ENCODE measurements at places on chromosomes 2 and 18.

DNA sequence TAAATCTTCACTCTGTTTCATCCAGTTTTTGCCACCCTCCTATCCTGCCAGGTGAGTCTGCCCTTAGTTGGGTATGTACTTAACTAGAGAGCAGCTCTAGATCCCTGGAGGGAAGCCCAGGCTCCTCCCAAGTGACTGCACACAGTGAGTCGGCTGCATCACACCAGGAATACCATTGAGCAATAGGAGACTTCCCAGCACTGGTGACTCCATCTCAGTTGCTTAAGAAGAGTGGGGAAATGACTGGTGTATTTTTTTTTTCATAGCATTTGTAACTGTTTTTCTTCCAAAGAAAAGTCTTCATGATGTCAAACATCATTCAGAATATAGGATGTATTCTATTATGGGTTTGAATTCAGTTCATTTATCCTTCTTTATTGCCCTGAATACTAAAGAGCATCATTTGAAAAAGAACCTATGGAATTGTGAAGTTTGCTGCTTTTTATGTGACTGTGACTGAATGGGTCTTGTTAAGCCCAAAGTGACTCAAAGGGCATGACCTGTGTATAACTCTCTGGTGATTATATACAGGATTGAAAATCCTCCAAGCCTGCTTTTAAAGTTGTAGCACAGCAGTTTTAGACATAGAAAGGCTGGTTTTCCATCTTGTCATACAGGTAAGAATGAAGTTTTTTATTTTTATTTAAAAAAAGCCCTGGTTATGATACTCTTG lies 84.3 kb downstream of the MAP3K20 start:
- DNase-seq: peak; percentile 98

GRCh38 chr18:8882632-8883408 lies 177.5 kb downstream of the MTCL1 start:
- DNase-seq: no peak

GRCh38 chr2:96952976-96953610 lies 33.3 kb downstream of the FAM178B start:
- DNase-seq: peak; percentile 97

GRCh38 chr2:68737711-68738110 lies 3.1 kb downstream of the ARHGAP25 start:
- no peak for DNase-seq

GRCh38 chr18:46657115-46657955 lies at the start of gene LOXHD1:
LOXHD1 (minus strand) TSS chr18:46657220; CDS start chr18:46657033, 187 bp downstream.
- DNase-seq: no peak

DNA sequence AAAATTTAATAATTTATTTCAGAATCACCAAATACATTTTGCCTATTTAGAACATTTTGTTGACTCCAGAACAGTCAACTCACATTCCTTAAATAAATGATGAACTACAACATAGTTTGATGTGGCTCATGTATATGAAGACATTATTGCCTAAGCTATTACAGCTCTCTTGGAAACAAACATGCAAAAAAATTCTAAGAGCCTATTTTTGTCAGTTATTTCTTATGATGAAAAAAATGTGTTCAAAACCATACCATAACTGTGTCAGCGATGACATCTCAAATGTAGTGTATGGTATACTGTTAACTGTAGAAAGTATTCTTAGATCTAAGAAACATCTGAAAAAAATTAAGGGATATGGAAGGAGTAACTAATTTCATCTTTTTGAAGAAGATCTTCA lies 6.3 kb upstream of the EMILIN2 start:
- DNase-seq: no peak

DNA sequence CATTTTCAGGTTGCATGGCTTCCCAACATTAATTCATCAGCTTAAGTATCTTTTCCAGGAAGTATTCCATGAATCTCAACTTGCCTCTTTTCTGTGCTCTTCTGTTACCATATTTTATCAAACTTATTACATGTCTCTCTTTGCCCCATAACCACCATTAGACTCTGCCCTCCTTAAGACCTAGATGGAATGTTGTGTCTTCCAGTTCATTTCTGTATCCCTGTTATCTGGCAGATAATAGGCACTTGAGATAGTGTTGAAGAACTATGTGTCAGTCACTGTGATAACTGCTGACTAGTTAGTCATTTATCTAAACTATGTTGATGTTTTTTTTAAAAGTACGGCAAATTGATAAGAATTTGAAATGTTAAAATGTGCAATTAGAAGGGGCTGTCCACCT lies 41.8 kb downstream of the GLS start:
- no peak for DNase-seq

DNA sequence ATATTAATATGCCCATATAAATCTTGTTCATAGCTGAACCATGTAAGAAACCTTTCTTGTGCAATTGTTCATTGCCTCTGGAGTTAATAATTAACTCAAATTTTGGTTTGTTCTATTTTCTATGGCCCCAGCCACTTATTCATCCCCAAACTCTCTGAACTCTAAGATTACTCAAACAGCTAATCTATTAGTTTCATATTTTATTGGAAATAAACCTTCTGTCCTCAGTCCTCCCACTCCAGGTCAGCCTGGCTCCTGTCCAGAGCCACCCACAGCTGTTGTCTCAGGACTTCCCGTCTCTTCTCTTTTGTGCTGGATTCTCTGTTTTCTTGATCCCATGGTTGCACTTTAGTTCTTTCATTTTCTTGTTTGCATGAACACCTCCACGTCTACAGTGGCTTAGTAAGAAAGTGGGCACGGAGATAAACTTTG lies 4.4 kb upstream of the RNF103 start:
- DNase-seq: peak; percentile 68

DNA sequence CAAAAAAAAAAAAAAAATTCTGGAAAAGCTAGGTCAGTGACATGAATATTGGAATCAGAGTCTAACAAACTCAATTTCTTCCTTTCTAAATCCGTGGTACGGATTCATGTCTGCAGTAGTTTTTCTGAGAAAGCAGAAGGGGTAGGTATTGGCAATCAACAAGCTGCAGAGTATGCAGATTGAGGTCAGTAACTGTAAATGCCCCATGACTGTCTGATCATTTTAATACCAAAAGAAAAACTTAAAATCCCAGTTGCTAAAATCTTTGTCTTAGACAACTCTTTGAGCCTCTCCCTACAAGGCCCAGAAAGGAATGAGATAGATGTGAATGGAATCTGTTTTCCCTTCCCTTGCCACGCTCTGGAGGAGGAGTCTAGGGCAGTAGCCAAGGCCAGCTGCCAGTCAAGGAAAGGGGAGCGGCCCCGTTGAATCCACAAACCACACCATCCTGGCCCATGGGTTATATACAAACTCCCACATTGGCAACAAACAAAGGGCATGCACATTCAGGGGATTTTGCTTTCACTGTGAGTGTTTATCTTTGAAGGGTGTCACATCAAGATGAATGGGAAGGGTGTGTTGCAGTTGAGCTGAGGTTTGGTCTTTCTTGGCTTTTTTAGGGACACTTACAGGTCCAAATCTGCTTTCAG lies 6.1 kb upstream of the CASP8 start:
- no peak for DNase-seq

DNA sequence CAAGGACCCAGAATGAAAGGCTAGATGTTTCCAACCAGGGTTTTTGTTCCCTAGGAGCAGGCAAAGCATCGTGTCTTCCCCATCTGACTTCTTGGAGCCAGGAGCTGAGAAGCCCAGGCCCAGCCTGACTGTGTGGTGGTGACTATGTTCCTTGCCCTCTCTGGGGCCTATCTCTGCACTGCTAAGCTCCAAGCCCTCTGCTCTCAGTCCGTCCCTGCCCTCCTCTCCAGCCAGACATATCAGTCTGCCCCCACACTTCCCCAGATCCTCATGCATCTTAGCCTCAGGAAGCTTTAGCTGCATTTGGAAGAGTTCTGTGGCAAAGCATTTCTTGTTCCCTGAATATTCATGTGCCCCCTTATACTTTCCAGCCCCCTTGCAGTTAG lies 196.6 kb downstream of the CYP26B1 start:
- no peak for DNase-seq

DNA sequence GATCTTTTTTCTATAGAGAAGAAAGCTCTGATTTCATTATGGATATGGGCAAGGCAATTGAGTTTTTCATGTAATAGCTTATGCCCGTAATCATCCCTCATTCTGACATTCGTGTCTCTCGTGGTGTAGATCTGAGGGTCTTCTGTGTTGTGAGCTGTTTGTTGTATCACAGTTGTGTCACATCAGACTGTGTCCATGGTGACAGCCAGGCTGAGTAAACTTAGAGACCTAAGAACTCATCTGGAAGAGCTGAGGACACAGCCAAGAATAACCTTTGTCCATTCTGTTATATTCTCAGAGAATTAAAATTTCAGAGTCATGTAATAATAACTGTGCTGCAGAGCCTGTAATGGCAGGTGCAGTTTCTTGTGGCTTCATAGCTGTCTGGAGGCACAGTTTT lies 116.5 kb downstream of the ATP9B start:
- no peak for DNase-seq

DNA sequence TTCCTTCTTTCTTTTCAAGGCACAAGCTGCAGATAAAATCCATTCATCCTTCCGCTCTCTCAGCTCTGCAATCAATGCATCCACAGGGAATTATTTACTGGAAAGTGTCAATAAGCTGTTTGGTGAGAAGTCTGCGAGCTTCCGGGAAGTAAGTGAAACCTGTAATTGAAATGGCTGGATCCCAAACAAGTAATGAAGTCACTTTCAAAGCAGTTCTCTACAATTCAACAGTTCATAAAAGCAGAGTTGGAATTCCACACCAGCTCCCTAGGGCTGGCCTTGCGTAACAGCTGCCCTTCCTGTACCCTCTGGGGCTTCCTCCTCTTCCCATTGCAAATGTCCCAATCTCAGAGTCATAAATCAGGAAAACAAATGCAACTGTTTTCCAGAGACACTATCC lies 9.6 kb downstream of the SERPINB2 start:
- DNase-seq: no peak

DNA sequence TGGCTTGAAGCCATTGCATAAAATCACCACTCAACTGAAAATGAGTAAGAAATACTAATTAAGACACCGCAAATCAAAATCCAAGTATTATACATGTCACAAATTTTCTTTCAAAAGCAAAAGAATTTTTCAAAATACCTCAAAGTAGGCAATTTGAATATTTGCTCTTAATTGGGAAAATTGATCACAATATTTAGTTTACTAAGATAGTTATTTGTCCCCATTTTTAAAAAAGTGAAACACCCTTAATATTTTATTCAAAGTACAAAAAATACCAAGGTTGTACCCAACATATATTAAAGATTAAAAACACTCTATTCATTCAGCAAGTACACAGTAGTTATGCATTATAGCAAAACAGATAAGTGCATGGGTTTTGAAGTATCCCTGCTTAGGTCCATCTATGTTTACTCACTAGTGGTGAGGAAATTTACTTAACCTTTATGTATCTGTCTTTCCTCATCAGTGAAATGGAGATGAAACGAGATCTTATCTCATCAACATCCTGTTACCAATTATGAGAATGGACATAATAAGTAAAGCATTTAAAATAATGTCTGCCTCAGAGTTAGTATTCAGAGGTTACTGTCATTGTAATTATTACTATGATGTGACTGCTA lies 35.1 kb downstream of the VPS54 start:
- DNase-seq: no peak

GRCh38 chr18:2960983-2961696 lies 51.8 kb downstream of the LPIN2 start:
- no peak for DNase-seq

- DNase-seq: no peak
These were observed 1077.1 kb upstream of the ZEB2 start for GRCh38 chr2:145597006-145597405.

DNA sequence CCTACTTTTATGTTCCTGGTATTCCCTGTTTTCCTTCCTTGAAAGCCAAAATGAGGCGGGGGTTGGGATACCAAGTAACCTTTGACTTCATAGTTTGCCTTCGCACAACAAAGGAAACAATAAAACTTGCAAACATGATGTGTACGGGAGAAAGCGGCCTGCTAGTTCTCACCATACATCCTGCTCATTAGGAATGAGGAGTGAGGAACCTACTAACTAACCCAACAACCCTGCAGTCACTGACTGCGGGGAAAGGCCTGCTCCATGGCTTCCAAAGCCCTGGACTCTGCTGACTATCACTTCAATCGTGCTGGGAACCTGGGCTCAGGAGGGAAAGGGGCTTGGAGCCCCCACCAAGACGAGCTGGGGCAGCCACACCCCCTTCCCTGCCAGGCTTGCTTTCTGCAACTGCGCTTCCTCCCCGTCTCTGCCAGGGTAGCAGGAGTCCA lies 24.2 kb downstream of the RPL31 start:
- DNase-seq: no peak

DNA sequence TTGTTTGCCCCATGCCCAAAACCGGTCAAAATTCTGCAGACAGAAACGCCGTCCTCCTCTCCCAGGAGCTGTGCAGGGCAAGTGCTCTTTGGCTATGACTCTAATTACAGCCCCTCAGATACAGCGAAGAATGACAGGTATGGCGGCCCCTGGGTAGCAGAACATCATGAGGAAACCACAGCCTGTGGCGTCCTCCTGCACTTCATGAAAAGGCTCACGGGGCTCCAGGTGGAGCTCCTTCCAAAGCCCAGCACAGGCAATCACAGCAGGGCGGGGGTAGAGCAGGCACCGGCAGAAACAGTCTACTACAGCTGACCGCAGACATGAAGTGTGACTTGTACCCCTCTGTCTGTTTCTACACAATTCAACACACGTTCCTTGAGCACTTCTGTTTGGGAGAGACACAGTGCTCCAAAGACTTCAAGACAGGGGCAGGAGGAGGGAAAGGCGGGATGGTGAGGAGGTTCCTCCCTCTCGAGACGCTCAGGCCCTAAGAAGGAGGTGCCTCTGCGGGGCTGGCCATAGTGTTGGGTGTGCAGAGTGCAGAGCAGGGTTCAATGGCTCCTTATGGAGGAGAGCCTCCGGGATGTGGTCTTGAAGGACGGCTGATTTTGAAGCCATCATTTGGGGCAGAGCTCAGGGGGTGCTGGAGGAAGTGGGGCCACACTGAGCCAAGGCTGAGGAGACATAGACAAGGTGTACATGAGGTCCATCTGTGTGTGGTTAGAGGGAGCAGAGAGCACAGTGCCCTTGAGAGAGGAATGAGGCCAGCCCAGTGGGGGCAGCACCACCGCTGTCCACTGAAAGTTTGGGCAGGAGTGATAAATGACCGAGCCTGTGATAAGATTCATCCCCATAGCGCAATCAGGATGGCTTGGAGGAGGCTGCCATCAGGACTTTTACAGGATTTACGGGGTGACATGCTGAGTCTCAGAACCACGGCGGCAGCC lies 468.3 kb downstream of the EIPR1 start:
- DNase-seq: no peak

- peak; percentile 56 for DNase-seq
These were observed 67.4 kb downstream of the BIN1 start for GRCh38 chr2:127039387-127040031.

Measured in sigmoid colon (tissue), 7 donors.